ENCODE measurements at places on chromosomes 16 and 17.

- no peak for DNase-seq
Measured at GRCh38 chr17:8016632-8017424, 14.4 kb downstream of the GUCY2D start.

DNA sequence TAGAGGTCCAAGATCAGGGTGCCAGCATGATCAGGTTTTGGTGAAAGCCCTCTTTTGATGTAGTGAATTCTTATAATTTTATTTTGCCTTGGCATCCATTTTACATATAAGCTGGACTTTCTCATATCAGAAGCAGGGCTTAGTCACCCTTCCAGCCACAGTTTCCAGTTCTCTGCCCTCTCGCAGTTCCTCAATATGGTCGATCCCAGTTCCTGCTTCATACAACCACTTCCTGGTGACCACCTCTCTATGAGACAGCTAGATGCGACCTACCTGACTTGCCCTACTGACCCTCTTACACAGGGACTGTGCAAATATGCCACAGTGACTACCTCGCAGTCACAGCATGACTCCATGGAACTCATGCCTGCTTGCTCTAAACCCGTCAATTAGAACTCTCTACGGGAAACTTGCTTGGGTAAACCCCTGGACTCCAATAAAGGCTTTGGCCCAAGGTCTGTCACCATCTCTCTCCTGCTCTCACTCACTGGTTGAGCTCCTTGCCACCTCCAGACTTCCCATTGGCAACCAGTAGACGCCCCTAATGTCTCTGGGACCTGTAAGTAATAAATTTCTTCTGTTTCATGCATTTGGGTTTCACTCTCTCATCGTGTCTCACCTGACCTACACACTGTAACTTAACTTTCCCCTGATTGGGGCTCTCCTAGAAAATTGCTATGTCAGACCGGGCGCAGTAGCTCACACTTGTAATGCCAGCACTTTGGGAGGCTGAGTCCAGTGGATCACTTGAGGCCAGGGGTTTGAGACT is 21.4 kb downstream of the CD300LG start:
- DNase-seq, result no peak

- DNase-seq, result peak; percentile 93
Measured at GRCh38 chr16:2532494-2533141, 1.4 kb upstream of the CEMP1 start.

DNA sequence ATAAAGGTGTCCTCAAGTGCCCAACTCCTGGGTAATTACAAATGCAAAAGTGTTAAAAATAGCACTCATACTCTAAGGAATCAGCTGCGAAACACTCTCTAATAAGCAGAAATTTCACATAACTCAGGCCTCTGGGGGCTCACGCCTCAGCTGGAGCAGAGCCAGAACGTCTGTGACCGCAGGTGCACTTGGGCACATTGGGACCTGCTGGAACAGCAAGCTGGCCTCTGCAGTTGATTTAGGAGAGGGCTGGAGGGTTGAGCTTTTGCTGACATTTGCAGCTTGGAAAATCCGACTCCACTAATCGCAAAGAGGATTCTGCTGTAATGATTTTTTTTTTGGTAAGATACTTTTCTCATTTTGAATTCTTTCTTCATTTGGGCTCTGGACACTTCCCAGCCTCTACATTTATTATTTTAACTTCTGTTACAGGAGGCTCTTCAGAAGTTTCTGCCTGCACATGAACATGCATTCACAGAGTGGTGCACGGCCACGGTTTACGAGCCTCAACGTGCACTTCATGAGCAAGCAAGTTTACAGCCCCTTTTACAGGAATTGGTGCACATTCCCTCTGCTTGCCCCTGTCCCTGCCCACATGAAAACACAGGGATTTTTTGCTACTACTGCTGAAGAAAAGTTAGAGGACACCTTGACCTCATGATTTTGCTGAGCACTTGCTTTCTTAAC is 4.1 kb upstream of the SNTB2 start:
- DNase-seq, result no peak

DNA sequence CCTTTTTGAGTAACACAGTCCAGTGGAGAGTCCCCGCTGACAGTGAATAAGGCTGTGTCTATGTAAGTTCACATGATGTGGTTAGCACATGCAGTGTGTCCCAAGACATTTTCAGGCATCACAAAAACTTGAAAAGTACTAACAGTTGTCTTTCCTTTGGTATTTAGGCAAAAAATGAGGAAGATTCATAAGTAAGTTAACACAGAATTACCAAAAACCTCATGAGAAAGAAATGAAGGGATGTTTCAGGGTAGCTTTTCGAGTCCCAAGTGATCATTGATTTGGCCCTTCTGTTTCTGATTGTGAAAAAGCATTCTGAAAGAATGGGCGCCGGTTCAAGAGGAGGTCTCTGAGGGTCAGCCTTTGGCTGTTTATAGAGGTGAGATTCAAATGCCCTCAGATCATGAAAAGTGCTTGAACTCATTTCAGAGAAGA is 529 bp upstream of the ASPA start:
- no peak for DNase-seq

Data from breast epithelium (tissue), 4 donors.